NCI-H526 treated with DMSO at 0.1 percent for 48 hours (cell line): ENCODE measurements at places on chromosomes 11 and 22.

GRCh38 chr22:42683578-42684283, 34.5 kb upstream of the CYB5R3 start:
- DNase-seq = no peak

DNA sequence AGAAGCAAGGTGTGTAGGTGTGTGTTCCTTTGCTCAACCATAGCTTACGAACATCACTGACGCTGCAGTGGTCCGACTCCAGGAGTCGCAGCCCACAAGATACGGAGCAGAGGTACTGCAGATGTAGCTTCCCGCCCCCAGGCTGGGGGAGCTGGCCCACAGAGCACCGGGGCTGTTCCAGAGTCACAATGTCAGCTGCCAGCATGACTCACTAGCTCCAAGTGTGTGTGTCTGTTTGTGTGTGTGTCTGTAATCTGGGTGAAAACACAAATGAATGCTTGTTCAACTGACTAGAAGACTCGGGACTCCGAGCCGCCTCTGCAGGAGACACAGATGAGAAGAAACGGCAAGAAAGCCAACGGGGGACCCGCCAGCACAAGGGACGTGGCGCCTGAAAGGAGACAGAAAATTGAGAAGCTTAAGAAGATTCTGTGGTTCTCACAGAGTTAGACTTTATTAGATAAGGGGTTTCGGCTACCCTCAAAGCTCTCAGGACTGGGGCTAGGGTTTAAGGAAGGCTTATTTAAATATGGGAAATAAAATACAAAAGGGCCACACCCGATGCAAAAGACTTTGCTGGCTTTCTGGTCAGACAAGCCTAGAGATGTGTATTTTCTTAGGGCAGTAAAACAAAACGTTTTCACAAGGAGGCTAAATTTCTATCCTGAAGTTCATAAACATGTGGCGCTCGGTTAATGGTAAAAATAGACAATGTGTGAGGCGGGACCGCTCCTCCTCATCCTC, 10.7 kb downstream of the VSIG10L2 start:
- DNase-seq = no peak

DNA sequence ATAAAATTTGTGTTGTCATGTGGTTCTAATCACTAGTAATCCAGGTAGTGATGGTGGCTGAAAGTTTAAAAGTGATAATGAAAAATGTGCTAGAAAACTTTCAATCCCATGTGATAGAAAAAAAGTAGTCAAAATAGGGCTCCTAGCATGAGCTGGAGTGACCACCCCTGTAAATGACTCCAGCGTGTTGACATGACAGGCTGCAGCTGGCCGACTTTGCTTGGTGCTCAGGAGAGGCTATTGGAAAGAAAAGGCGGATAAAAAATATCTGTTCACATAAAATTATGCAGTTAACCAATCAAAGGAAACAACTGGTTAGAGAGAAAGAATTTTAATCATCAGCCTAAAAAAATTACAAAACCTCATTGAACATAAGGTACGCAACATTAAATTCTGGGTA, 16.9 kb upstream of the MTCH2 start:
- no peak for DNase-seq

GRCh38 chr11:119025978-119026766, 4.5 kb downstream of the SLC37A4 start:
- no peak for DNase-seq

- no peak for DNase-seq
These were observed 3.7 kb upstream of the SSH3 start for GRCh38 chr11:67299471-67300191.
